ENCODE measurements at places on chromosomes 12 and 14. TPM values are rescaled to one million over a fixed set of nuclear protein-coding genes. Genes with fewer than 3 reads are reported as not detected.

GRCh38 chr14:104979758-104980610 lies 1.8 kb upstream of the AHNAK2 start:
- peak; percentile 86 for DNase-seq
- H3K27me3 ChIP-seq, result no peaks in the 10 kb centered on the region
- no peak overlapping the region for H3K4me3 ChIP-seq
- H3K27ac ChIP-seq, result peak overlapping the region; percentile 38

DNA sequence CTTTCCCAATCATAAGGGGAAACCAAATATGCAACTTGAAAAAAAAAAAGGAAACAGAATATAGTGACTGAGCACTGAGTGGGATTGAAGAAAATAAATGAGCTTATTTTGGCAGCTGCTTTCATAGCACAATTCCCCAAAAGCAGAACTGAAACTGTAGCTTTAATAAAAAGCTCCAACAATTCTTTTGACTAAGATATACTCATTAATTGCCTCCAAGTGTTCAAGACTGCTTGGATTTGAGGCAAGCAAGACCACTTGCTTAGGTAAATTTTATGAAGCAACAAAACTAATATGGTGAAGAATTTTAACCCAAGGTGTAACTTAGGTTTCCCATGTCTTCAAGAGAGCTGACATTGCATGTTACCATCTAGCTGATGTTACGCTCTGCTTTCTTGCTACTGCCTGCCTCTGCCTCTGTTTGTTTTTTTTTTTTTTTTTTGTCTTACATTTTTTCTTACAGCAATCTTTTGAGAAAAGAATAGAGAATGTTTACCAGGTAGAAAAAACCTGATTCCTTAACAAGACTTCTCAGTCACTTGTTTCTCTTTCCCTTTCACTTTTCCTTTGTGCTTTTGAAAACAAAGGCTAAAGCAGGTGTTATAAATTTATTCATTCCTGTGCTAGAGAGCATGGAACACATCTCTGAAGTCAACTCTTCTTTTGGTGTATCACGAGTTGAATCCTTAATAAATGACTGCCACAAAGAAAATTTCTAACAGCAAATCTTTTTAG lies 134.4 kb downstream of the BCAT1 start:
- DNase-seq, result no peak
- no peaks in the 10 kb centered on the region for H3K27me3 ChIP-seq
- no peak overlapping the region for H3K4me3 ChIP-seq
- H3K36me3 ChIP-seq, result no peaks in the 10 kb centered on the region
- H3K27ac ChIP-seq, result no peak overlapping the region

GRCh38 chr14:28120391-28120790 lies 646.2 kb upstream of the FOXG1 start:
- no peaks in the 10 kb centered on the region for H3K4me1 ChIP-seq
- no peaks in the 10 kb centered on the region for H3K27me3 ChIP-seq
- H3K36me3 ChIP-seq, result no peaks in the 10 kb centered on the region
- DNase-seq, result no peak
- H3K4me3 ChIP-seq, result no peak overlapping the region

The CLEC4C gene
- total RNA-seq, result not detected

The ALKBH1 gene
- total RNA-seq, result 13.6 TPM

The TAS2R13 gene
- total RNA-seq, result 0.50 TPM

The KRT74 gene
- total RNA-seq, result not detected

The NPAS3 gene
- total RNA-seq, result 1.1 TPM

Data from heart left ventricle (tissue), 16 donors.